A172 (cell line): ENCODE measurements at places on chromosomes 2 and 18. TPM values are rescaled to one million over a fixed set of nuclear protein-coding genes. Genes with fewer than 3 reads are reported as not detected.

Gene NMUR1
- total RNA-seq, result not detected in 2 replicates

Gene LHCGR
- not detected in 2 replicates for total RNA-seq

Gene ASB18
- total RNA-seq, result not detected in 2 replicates

Gene ATOH8
- 1.7 and 3.2 TPM in 2 replicates for total RNA-seq

Gene FBXO15
- total RNA-seq, result 0.31 and 0.74 TPM in 2 replicates

Gene STPG4
- total RNA-seq, result 0.62 and 4.4 TPM in 2 replicates

Gene HS1BP3
- 32.3 and 43.9 TPM in 2 replicates for total RNA-seq

Gene IL1R2
- not detected in 2 replicates for total RNA-seq

Gene PCARE
- total RNA-seq, result not detected in 2 replicates

Gene SIGLEC15
- total RNA-seq, result 0.07 and 0.12 TPM in 2 replicates

Gene KATNAL2
- 3.7 and 5.1 TPM in 2 replicates for total RNA-seq

Gene GREB1L
- total RNA-seq, result 3.5 and 4.0 TPM in 2 replicates

Gene UGT1A7
- total RNA-seq, result not detected in 2 replicates

Gene CPLX4
- not detected in 2 replicates for total RNA-seq

Gene GRP
- not detected in 2 replicates for total RNA-seq

Gene SPIRE1
- 30.4 and 33.9 TPM in 2 replicates for total RNA-seq

Gene ITPRIPL1
- total RNA-seq, result not detected in 2 replicates

Gene IL36B
- total RNA-seq, result 0.19 TPM in 1 of 2 replicates, not detected in the other

Gene MTHFD2
- total RNA-seq, result 91.8 and 104 TPM in 2 replicates

Gene SP110
- total RNA-seq, result 18.9 and 22.6 TPM in 2 replicates
